Activated CD4-positive, CD25-positive, alpha-beta regulatory T cell treated with anti-CD3 and anti-CD28 coated beads, Interleukin-2, amount 50 U/mL, for 24 hours (primary cell): ENCODE measurements at places on chromosomes 3 and 15.
A peak's percentile ranks its signal among the peaks of the same experiment; 100 is the strongest.

DNA sequence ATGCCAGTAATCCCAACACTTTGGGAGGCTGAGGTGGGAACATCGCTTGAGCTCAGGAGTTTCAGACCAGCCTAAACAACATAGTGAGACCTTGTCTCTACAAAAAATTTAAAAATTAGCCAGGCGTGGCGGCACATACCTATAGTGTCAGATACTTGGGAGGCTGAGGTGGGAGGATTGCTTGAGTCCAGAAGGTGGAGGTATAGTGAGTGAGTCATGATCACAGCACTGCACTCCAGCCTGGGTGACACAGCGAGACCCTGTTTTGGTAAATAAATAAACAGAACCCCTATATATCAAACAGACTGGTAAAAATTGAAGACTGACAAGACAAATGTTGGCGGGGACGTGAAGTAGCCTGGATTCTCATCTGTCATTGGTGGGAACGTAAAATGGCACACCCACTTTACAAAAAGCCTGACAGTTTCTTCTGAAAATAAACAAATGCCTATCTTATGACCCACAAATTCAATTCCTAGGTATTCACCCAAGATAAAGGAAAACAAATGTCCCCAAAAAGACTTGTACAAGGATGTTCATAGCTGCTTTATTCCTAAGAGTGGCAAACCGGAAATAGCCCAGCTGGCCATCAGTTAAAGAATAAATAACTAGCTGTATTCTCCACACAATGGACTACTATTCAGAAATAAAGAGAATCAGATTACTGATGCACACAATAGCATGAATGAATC lies 47.0 kb upstream of the GK5 start:
- no peak for ATAC-seq

DNA sequence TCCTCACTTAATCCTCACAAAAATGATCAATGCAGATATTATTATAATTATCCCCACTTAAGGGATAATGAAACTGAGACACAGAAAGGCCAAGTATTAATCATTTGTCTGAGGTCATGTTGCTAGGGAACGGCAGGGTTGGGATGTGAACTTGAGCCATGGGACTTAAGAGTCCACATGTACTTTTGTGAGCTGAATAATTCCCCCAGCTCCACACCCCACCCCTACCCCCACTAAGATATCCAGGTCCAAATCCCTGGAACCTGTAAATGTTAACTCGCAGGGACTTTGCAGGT lies 290.5 kb upstream of the GADL1 start:
- ATAC-seq = no peak

GRCh38 chr15:97745481-97746071 lies 214.9 kb upstream of the ARRDC4 start:
- ATAC-seq = no peak

DNA sequence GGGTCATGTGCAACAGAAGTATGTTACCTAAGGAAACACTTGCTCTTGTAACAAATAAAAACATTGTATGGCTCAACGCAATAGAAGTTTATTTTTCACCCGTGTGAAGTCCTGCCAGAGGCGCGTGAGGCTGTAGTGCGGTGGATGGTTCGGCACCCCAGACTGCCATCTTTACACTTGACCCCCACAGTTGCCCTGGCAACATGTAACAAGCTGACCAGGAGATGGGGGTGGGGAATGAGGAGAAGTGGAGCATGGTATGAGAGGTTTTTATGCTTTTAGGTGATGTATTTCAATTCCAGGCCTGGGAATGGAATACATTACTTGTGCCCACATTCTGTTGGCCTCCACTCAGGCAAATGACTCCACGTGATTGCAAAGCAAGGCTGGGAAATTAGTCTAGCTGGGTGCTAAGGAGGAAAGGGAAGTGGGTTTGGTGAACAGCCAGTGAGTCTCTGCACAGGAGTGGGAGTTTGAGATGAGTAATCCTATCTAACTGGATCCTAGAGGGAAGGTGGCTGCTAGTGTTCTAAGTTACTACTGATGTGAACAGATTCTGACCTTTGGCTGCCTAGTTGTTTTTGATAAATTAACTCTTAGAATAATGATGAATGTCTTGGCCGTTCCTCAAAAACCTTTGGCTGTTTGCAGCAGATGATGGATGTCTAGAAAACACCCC lies 33.8 kb upstream of the GREM1 start:
- no peak for ATAC-seq

DNA sequence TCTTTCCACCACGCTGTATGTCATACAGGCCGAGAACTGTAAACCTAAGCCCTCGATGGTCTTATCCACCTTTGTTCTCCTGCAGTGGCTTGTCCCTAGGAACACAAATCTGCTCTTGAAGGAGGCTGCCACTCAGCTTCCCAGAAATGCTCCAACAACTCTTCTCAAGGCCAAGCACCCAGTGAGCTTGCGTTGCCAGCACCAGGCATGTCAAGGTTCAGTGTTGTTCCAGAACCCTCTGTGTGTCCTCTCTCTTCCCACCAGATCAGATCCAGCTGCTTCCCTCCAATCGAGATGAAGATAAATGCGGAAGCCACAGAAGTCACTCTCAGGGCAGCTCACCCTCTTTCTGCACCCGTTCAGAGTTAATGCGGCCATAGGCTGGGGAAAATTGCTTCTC lies 11.3 kb upstream of the MYZAP start:
- no peak for ATAC-seq

GRCh38 chr3:147213633-147214032 lies 192.7 kb downstream of the ZIC4 start:
- ATAC-seq = no peak

DNA sequence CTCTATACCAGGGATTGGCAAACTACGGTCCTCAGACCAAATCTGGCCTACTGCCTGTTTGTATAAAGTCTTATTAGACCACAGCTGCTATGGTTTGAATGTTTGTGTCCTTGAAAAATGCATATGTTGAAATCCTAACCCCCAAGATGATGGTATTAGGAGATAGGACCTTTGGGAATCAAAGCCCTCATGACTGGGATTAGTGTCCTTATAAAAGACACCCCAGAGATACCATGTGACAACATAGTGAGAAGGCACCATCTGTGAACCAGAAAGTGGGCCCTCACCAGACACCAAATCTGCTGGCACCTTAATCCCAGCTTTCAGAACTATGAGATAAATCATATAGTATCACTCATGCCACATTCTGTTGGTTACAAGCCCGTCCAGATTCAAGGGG lies 7.4 kb downstream of the HMCES start:
- no peak for ATAC-seq

DNA sequence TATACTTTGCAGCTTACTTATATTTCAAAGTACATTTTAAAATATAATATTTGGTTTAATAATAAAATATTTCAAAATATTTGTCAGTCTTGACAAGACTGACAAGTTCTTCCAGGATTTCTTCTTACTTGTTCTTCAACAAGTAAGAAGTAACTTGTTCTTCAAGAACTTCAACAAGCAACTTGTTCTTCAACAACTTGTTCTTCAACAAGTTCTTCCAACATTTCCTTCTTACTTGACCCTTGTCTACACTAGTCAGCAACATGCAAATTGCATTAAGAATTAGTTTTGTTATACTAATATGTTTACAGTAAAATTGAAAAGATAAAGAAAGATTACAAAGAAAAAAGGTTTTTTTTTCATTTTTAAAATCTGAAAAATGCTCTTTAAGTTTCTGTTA lies 731.7 kb downstream of the NSUN3 start:
- no peak for ATAC-seq

DNA sequence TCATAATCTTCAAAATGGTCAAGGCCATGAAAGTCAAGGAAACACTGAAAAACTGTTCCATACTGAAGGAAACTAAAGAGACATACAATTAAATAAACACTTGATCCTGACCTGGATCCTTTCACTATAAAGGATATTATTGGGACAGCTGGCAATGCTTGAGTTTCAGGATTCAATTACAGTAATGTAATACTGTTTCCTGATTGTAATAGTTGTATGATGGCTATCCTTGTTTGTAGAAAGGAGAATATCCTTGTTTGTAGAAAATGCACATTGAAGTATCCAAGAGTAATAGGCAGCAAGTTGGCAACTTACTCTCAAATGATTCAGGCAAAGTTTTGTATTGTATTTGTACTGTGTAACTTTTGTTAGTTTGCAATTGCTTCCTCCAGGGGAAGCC lies 4.6 kb downstream of the CIDEC start:
- no peak for ATAC-seq

DNA sequence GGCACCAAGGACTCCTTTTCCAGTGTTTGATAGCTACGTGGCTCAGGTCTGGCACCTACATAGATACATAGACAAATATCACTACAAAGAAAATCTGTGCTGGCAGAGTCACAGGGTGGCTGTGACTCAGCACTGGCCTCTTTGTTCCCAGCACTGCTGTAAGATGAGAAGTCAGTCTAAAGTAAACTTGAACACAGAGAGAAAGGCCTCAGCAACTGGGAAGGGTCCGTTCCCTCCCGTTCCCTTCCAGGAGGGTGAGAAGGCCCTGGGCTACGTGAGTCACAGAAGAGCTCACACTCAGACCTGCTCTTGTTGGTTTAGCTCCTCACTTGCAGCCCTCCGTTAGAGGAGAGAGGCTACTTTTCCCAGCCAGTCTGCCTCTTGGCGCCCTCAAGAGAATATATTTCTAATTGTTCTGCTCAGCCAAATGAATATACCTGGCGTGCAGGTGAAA lies 23.1 kb downstream of the ANXA2 start:
- ATAC-seq = no peak

- no peak for ATAC-seq
Measured at GRCh38 chr3:113231827-113232253, 20.5 kb downstream of the BOC start.

DNA sequence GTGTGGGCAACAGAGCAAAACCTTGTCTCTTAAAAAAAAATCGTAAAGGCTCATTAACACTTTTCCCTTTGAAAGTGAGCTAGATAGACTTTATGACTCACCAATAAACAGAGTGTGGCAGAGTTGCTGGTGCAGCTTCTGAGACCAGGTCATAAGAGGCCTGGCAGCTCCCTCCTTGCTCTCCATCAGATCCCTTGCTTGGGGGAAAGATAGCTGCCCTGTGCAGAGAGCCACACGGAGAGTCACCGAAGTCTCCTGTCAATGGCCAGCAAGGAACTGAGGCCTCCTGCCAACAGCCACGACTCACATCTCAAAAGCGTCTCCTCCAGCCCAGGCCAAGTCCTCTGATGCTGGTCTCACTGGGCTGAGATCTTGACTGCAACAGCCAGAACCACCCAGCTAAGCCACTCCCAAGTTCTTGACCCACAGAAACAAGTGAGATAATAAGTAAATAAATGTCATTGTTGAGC lies 8.7 kb upstream of the GP9 start:
- ATAC-seq = no peak

DNA sequence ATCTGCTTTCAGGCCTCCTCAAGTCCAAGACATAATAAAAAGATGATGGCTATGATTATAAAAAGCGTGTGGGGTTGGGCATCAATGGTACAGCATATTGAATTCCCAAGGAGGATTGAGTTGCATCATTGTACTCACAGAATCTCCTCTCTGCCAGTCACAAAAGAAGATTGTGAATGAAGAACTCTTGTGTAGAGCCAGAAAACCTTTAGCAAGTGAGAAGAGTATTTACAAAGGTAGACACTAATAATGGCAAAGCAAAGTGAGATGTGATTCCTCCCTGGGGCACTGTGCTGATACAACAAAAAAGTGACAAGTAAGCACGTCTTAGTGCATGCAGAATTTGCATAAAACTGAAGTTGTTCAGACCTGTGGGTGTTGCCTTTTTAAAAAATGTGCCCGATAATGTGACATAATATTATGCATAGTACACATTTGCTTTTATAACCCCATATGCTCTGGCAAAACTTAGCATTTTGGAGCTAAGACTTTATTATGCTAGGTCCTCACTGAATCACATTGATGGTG lies 291.2 kb upstream of the TBC1D5 start:
- no peak for ATAC-seq

- no peak for ATAC-seq
Measured at GRCh38 chr3:120903221-120903620, 4.8 kb upstream of the STXBP5L start.

DNA sequence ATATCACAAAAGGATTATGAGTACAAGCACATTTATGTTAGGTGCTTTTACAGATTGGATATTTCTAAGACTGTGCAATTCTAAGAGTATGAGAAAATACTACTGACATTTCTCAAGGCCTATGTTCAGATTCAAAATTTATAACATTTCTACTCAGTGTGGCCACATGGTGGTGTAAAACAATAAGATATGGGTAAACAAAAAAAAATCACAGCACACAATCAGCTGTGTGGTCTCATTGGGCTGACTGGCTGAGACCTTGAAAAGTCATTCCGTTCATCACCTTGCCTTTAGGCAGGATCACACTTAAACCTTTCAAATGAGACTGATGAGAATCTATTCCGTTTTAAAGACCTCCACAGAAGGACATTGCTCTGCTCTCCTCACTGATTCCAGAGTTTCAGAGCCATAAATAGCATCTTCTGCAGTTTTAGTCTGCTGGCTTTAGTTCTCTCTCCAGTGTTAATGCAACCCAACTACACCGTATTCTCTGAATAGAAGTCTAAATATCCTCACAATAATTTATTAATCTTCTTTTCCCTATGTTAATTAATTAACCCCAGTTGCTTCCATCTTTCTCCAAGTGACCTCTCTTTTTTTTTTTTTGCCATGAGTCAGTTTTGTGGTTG lies 158.2 kb downstream of the SPATA16 start:
- no peak for ATAC-seq

- ATAC-seq = no peak
Measured at GRCh38 chr15:89165677-89166076, 55.7 kb downstream of the RLBP1 start.

DNA sequence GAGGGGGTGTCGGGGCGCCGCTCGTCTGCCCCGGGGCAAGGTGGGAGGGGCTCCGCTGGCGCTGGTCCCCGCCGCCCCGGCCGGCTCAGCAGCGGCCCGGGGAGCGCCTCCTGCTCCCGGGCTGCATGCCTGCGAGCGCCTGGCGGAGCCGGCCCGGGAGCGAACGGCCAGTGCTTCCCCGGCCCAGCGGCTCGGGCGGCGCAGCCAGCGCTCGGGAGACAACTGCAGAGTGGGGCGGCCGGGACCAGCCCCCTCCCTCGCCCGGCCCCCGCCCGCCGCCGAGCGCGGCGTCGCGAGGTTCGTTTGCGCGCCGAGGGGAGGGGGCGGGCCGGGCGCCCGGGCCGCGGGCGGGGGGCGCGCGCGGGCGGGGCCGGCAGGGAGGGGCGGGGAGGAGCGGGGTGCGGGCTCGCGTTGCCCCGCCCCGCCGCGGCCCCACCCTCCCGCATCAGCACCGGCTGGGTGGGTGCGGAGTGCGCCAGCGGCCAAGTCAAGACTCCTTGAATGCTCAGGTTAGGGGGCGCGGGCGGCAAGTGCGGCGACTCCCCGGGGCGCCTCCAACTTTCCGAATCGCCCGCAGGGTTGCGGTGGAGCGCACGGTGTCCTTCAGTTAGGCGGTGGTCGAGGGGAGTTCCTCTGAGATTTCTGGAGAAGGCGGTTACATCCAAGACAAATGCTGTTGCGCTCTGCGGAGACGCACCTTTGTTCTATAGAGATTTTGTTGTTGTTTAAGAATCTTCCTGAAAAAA lies at the start of gene RGMA:
Gene RGMA (minus strand): TSS at position 231 of the 746 bp plus-strand sequence. CDS start 279 bp downstream, outside the sequence.
- ATAC-seq = no peak

- ATAC-seq = no peak
Measured at GRCh38 chr15:70160803-70161565, 63.3 kb upstream of the TLE3 start.

GRCh38 chr3:101988596-101988995 lies 139.3 kb downstream of the NFKBIZ start:
- ATAC-seq = peak; percentile 61
